ENCODE measurements at places on chromosomes 3 and 15.

GRCh38 chr15:89492111-89492641 lies 4.2 kb downstream of the RHCG start:
- peak; percentile 50 for DNase-seq

DNA sequence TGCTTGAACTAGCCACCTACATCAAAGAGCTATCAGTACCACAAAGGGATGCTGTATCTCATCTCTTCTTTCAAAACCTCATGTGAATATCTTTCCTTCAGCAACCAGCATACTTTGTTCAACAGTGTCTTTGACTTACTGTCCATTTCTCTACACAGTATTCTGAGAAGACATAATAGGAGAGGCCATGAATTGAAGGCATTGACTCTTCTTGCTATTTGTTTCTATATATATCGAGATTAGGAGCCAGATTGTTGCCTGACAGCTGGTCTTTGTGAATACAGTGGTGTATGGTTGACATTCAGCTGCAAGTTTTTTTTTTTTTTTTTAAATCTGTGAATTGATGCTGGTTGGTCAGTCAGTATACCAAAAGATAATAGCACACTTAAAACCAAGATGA lies 12.1 kb upstream of the CSRNP1 start:
- DNase-seq: no peak

DNA sequence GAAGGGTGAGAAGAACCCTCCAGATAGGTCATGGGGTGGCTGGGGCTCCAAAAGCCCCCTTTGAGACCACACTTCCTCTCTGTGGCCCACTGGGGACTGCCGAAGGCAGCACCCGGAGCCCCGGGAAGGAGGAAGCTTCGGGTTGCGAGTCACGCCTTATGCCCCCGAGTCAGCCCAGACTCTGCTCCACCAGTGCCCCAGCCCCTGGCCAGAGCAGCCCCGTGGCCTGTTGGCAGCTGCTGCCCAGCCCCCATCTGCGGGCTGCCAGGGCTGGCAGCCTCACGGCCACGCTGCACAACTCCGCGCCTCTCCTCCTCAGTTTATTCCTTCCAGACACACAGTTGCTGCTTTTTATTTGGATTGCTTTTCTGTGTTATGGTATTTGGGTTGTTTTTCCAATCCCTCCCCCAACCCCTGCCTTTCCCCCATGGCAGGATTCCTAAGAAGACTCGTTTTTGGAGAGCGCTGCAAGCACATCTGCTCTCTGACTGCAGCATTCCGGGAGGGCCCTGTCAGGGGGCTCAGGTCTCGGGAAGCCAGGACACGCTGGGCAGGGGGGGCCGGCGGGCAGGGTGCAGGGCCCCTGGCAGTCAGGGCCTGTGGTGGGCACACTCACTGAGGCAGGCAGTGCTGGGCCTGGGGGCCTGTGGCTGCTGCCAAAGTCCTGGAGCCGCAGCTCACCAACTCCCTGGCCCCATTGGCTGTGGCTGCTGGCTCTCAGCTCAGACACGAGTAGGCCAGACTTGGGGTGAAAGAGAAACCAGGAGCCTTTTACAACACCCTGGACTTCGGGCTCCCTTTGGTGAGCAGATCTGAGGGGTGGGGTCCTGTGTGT lies 20.2 kb downstream of the MAGEF1 start:
- no peak for DNase-seq

DNA sequence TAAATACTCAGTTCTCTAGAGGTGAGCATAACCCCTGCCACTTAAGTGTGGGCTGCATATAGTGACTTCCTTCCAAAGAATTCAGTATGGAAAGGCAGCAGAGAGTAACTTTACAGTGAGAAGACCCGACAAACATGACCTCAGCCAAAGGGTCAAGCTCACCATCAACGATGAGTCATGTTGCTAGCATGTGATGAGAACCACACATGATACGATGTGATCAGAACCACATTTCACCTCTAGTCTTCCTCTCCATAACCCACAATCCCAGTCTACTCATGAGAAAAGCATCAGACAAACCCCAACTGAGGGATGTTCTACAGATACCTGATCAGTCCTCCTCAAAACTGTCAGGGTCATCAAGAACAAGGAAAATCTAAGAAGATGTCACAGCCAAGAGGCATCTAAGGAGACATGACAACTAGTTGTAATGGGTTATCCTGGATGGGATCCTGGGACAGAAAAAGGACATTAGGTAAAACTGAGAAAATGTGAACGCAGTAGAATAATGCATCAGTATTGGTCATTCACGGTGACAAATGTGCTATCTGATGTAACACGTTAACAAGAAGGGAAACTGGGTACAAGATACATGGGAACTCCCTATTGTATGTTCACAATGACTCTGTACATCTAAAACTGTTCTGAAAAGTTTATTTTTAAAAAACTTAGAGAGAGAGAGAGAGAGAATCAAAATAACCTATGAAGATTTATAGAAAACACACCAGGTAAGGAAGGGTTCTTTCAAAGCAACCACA lies 28.3 kb downstream of the SEC61A1 start:
- no peak for DNase-seq

DNA sequence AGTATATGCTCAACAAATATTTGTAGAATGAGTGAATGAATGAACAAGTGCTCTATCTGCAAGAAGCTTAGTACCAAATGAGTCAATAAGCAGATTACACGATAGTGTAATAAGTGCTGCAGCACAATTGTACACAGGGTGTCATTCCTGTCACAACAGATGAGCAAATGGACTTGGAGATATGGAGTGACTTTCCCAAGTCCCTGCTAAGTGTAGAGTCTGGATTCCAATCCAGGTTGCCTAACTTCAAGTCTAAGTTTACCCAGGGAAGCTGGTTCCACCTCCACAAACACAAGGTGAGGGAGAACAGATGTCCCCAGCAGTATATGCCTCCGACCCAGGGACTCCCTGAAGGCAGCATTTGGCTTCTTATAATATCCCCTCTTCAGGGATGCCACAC lies 77.7 kb upstream of the RAD18 start:
- peak; percentile 51 for DNase-seq

GRCh38 chr15:39302936-39303335 lies 277.9 kb upstream of the THBS1 start:
- DNase-seq: no peak

GRCh38 chr3:168709073-168709472 lies 613.3 kb upstream of the GOLIM4 start:
- no peak for DNase-seq

DNA sequence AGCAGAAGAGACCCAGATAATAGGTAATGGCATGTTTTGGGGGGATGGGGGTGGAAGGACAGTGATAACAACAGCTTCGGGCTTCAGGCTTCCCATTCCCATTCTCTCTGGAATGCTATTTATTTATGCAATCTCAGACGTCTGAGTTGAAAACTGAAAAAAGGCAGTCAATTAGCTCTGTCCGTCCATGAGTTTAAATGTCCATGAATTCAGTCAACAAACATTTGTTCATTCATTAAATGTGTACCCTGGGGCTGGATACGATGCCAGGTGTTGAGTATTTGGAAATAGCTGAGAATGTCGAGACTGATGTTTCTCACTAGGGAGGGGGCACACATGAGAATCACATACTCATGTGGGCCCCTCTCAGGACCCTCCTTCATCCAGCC lies 42.4 kb downstream of the AMOTL2 start:
- DNase-seq: no peak

DNA sequence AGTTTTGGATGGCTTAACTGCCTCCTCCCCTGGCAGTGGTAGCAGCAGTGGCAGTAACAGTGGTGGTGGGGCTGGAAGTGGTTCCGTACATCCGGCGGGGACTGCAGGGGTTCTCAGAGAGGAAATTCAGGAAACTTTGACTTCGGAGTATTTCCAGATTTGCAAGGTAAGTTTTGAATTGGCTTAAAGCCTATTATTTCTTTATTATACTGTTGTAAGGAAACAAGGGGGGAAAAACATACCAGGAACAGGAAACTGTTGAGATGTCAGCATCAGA lies 1.5 kb downstream of the STXBP5L start:
- DNase-seq: no peak

DNA sequence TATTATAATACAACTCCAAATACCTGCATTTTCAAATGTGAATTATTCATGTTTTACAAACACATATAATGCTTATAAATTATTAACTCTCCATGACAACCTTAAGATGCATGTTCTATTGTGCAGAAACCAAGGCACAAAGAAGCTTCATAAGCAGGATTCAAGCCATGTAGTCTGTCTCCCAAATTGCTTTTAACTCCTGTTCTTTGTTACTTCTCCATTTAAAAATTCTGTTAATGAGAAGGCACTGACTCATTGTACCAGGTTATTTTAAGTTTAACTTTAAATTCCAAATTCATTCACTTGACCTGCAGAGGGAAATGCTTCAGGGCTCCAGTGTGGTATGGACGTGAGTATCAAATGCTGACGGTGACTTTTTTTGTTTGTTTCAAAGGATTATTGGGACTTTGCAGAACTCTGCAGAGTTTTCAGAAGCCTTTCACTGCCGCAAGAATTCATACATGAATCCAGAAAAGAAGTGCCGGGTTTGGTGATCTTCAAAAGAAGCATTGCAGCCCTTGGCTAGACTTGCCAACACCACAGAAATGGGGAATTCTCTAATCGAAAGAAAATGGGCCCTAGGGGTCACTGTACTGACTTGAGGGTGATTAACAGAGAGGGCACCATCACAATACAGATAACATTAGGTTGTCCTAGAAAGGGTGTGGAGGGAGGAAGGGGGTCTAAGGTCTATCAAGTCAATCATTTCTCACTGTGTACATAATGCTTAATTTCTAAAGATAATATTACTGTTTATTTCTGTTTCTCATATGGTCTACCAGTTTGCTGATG lies 100.0 kb downstream of the MME start:
- no peak for DNase-seq

DNA sequence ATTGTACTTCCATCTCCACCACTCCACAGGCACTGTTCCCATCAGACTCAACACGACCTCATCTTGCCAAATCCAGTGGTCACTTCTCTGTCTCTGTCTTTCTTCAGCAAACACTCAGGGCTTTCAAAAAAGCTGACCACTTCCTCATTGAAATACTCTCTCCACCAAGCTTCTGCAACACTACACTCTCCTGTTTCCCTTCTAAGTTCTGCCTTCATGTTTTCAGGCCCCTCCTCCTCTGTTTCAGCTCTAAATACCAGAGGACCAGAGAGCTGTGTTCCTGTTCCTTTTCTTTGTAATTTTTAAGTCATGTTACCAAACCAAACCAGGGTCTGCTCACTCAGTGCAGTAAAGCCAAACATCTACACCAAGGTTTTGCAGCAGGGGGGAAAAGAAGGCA lies 33.8 kb upstream of the ACP3 start:
- DNase-seq: no peak

DNA sequence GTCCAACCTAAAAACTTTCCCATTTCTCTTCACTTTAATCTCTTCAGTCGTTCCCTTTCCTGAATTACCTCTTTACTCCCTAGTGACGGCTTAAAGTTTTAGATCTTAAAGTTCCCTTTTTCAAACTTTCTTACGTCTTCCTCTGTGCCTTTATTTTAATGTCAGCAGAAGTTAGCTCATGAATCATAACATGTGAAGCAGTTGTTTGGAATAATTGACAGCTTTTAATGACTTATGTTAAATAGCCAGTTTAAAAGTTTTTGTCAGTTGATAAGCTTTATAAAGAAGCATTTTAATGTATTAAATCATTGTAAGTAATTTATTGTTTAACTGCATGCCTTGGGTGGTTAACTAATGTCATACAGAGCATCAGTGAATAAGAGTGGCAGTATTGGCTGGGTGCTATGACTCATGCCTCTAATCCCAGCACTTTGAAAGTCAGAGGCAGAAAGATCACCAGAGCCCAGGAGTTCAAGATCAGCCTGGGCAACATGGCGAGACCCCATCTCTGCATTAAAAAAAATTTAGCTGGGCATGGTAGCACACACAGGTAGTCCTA lies 33.9 kb downstream of the PIK3CA start:
- DNase-seq: no peak

DNA sequence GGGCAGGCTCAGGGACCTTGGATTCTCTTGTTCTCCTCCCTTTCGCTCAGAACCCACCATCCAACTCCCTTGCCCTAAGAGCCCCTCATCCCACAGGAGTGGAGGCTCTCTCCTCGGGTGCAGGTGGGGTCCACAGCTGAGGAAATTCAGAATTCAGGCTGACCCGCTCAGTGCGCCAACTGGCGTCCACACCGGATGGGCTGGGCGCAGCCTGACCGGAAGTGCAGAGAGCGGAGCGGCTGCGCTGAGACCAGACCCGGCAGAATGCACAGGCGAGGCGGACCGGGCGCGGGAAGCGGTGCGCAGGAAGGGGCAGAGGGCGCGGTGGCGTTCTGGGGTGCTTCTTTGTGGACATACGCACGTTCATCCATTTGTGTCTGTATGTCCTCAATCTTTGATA lies 210.4 kb upstream of the NDN start:
- no peak for DNase-seq

- no peak for DNase-seq
Measured at GRCh38 chr3:136277634-136278033, 27.5 kb downstream of the PCCB start.

All from HuH-7.5 (cell line).